ENCODE measurements at places on chromosomes 5 and 9. TPM values are rescaled to one million over a fixed set of nuclear protein-coding genes. Genes with fewer than 3 reads are reported as not detected.
A peak's percentile ranks its signal among the peaks of the same experiment; 100 is the strongest.

The SERINC5 gene
- 34.4 TPM for total RNA-seq

The CD274 gene
- total RNA-seq = 65.5 TPM

The TBC1D9B gene
- 21.2 TPM for total RNA-seq

The PIP5K1B gene
- 2.1 TPM for total RNA-seq

The CTSV gene
- 2.6 TPM for total RNA-seq

The IFNK gene
- not detected for total RNA-seq

The NOXA1 gene
- not detected for total RNA-seq

The WDR31 gene
- 0.41 TPM for total RNA-seq

The SPAAR gene
- total RNA-seq = not detected

GRCh38 chr5:132300577-132301343 lies 6.6 kb downstream of the SLC22A4 start:
- DNase-seq = no peak

DNA sequence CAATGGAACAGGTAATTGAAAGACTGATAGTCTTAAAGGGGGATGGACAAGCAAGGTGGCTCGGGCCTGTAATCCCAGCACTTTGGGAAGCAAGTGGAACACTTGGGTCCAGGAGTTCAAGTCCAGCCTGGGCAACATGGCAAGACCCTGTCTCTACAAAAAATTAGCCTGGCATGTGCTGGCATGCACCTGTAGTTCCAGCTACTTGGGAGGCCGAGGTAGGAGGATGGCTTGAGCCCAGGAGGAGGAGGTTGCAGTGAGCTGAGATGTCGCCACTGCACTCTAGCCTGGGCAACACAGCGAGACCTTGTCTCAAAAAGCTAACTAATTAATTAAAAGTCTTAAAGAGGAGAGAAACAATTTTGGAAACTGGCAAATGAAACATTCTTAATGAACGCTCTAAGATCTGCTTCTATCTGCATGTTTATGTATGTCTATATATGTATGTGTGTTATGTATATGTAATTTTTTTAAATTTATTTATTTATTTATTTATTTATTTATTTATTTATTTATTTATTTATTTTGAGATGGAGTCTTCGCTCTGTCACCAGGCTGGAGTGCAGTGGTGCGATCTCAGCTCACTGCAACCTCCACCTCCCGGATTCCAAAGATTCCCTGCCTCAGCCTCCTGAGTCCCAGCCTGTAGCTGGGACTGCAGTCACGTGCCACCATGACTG lies 80.6 kb downstream of the SFXN1 start:
- no peak for DNase-seq

GRCh38 chr9:98775831-98776441 lies 20.4 kb downstream of the ANKS6 start:
- DNase-seq = no peak

DNA sequence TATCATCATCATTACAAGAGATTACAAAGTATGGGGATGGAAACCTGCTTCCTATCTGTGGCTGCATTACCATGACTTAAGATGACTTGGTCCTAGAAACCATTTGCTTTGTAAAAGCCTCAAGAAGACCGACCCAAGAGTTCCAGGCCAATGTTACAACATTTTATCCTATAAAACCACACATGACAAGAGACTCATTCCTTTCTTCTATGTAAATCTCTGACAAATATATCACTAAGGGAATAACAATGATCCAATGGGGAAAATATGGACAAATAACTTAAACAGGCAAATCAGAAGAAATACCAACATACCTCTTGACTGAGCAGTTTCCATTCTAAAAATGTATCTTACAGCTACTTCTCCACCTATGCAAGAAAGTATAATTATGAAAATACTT lies 44.3 kb upstream of the VPS13A start:
- no peak for DNase-seq

DNA sequence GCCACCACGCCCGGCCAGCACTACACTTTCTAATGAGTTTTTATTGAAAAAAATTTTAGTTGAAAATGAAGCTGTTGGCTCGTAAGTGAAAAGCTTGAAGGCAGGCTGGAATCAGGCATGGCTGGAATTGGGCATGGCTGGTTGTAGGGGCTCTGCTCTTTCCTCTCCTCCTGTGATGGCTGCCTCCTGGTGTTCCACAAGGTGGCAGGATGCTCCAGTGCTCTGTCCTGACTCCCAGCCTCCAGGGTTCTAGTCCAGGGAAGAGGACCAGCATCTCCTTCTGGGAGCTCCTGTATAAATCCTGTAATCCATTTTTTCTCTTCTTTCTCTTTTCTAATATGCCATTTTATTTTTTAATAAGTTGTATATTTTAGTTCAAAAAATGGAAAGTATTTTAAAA lies 57.2 kb upstream of the DHFR start:
- DNase-seq = no peak

- no peak for DNase-seq
Measured at GRCh38 chr9:30758726-30759446, 1625.6 kb upstream of the ACO1 start.

- no peak for DNase-seq
Measured at GRCh38 chr5:155193029-155193428, 179.5 kb downstream of the KIF4B start.

DNA sequence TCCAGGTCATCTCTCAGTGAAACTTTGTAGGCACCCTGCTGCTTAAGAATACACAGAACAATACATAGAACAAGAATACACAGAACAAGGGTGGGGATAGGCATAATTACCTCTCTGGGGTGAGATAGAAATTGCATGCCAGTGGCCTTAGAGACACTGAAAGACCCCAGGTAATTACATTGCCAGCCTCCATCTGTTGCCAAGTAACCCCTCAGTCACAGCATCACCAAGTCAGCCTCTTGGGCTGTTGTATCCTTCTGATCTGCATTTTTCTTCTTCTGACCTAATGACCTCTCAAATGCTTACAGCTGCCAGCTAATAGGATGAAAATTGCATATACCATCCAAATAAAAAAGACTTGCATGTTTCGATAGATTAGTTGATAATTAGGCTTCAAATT lies 167.7 kb downstream of the GRIA1 start:
- DNase-seq = no peak

- no peak for DNase-seq
Measured at GRCh38 chr5:66010476-66010875, 84.1 kb downstream of the ERBIN start.

GRCh38 chr9:75607521-75607920 lies 283.0 kb upstream of the PCSK5 start:
- DNase-seq = no peak

DNA sequence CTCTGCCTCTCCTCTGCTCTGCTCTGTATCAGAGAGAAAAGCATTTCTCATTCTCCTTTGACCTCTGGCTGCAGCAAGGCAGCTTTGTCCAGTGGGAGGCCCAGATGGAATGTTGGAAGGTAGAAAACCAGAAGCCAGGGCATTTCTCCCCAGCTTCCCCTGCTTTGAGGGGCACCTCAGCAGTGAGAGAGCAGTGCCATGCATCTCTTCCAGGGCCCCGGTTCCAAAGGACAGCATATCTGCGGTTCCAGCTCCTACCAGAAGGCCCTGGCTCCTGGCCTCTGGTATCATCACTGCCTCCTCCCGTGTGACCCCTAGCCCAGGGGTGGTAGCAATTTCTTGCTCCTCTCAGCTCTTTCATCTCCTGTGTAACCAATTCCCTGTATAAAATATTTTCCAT lies 190.8 kb downstream of the SPOCK1 start:
- no peak for DNase-seq

DNA sequence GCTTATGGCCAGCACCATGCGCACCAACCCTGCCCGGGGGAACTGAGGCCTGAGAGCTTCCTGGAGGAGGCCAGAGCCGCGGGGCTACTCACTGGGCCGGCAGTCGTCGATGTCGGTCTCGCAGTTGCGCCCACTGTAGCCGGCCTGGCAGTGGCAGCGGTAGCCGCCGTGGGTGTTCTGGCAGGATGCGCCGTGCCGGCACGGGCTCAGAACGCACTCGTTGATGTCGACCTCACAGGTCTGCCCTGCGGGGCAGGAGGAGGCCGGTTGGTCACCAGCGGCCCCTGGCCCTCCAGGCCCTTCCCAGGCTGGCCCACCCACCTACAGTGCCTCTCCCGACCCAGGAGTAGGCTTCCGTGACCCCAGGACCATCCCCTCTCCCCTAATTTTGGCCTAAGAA lies 27.7 kb upstream of the SEC16A start:
- no peak for DNase-seq

DNA sequence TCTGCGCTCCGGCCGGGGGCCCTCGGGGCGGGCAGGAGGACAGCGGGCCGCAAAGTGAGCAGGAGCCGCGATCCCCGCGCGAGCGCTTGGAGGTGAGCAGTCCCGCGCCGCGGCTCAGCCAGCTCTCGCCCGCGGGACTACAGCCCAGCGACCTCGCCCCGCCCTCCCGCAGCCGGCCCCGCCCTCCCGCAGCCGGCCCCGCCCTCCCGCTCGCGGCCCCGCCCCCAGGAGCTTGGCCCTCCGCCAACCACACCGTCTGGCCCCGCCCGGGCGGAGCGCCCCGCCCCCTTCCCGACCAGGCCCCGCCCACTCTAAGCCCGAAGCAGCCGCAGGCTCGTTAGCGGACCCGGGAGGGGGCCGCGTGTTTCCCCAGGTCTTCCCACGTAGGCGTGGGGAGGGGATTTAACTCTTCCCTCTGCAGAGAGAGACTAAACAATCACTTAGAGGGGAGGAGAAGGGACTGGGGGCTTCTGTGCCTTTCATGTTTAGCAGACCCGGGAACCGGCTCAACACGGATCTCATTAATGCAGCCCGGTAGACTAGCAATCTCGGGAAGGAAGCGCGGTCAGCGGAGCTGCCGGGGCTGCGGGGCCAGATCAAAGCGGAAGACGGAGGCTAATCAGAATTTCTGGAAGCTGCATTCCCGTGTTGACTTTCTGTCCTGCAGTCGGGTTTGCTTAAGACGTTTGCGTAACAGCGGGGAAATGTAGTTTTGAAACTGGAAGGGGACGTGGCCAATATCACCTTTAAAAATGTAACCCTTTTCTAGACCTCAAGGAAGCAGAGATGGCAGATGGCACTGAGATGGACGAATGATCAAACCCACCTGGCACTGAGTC lies at the start of gene MYO10:
TSS of gene MYO10 (minus strand) at position 139 of the 839 bp plus-strand sequence. CDS start 480 bp downstream, outside the sequence.
- DNase-seq = peak; percentile 64

DNA sequence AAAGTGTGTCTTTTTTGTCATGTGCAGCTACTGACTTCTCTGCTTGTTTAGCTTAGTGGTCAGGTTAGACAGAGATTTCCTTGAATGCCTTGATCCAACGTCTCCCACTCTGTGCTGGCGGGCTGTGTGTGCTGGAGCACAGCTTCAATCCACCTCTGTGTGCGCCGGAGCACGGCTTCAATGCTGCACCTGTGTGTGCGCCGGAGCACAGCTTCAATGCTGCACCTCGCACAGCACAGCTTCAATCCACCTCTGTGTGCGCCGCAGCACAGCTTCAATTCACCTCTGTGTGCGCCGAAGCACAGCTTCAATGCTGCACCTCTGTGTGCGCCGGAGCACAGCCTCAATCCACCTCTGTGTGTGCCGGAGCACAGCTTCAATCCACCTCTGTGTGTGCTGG lies 69.0 kb upstream of the PHYKPL start:
- DNase-seq = no peak

Data from activated naive CD4-positive, alpha-beta T cell treated with anti-CD3 and anti-CD28 coated beads, Interleukin-2, amount 50 U/mL, for 72 hours (primary cell).